Pericardium fibroblast (primary cell): ENCODE measurements at places on chromosomes 12 and 14. TPM values are rescaled to one million over a fixed set of nuclear protein-coding genes. Genes with fewer than 3 reads are reported as not detected.

Gene OVCH1
- 0.12 and 0.17 TPM in 2 replicates for total RNA-seq

Gene GLT1D1
- total RNA-seq: not detected in 2 replicates

Gene GLT8D2
- 34.1 and 46.0 TPM in 2 replicates for total RNA-seq

Gene CFAP54
- 0.12 and 0.77 TPM in 2 replicates for total RNA-seq

Gene RAD9B
- under 0.01 TPM in 1 of 2 replicates, not detected in the other for total RNA-seq

Gene CCDC175
- total RNA-seq: not detected in 2 replicates

Gene GPD1
- 1.3 and 2.5 TPM in 2 replicates for total RNA-seq

Gene SIX4
- total RNA-seq: 2.1 and 9.1 TPM in 2 replicates

Gene NID2
- 441 and 675 TPM in 2 replicates for total RNA-seq

Gene LRP1-AS
- not detected in 2 replicates for total RNA-seq

Gene MANSC4
- not detected in 2 replicates for total RNA-seq

Gene LYZ
- total RNA-seq: not detected in 2 replicates

Gene SSPN
- total RNA-seq: 10.5 and 15.3 TPM in 2 replicates

Gene NUDT14
- total RNA-seq: 8.2 and 27.5 TPM in 2 replicates

Gene KLRK1
- total RNA-seq: not detected in 2 replicates

Gene SIX6
- not detected in 2 replicates for total RNA-seq

Gene ADAM21
- total RNA-seq: under 0.01 and 0.23 TPM in 2 replicates

Gene CLEC1B
- not detected in 2 replicates for total RNA-seq

Gene FLRT2
- 31.5 and 80.2 TPM in 2 replicates for total RNA-seq

Gene ANO2
- 0.26 TPM in 1 of 2 replicates, not detected in the other for total RNA-seq

Gene LBHD2
- total RNA-seq: 0.26 TPM in 1 of 2 replicates, not detected in the other

Gene MGAT2
- total RNA-seq: 43.2 and 82.3 TPM in 2 replicates

Gene GNG2
- 9.1 and 10.2 TPM in 2 replicates for total RNA-seq

Gene MMP19
- 20.8 and 25.9 TPM in 2 replicates for total RNA-seq

Gene GRIP1
- total RNA-seq: not detected in 2 replicates

Gene DAO
- 5.4 TPM in 1 of 2 replicates, not detected in the other for total RNA-seq

Gene CRACR2A
- 2.3 and 3.2 TPM in 2 replicates for total RNA-seq

Gene KDM5A
- total RNA-seq: 34.1 and 37.8 TPM in 2 replicates

Gene TMTC2
- total RNA-seq: 2.1 and 3.3 TPM in 2 replicates

Gene GRIN2B
- total RNA-seq: not detected in 2 replicates

Gene KRT3
- total RNA-seq: not detected in 2 replicates

Gene NPFF
- total RNA-seq: not detected in 2 replicates

Gene ACSM4
- total RNA-seq: not detected in 2 replicates

Gene P2RX2
- not detected in 2 replicates for total RNA-seq

Gene ABCD2
- total RNA-seq: under 0.01 and 0.17 TPM in 2 replicates

Gene KRT77
- total RNA-seq: not detected in 2 replicates

Gene PUS7L
- total RNA-seq: 6.9 and 11.1 TPM in 2 replicates

Gene GMPR2
- total RNA-seq: 30.3 and 55.7 TPM in 2 replicates

Gene OLR1
- 3.2 and 5.1 TPM in 2 replicates for total RNA-seq

Gene TROAP
- total RNA-seq: 0.70 and 1.6 TPM in 2 replicates

Gene FAM181A
- total RNA-seq: not detected in 2 replicates

Gene PLEKHG3
- 20.8 and 23.4 TPM in 2 replicates for total RNA-seq

Gene STXBP6
- total RNA-seq: 11.2 and 15.5 TPM in 2 replicates

Gene RNASE3
- not detected in 2 replicates for total RNA-seq

Gene LUM
- 252 and 293 TPM in 2 replicates for total RNA-seq

Gene WNT5B
- total RNA-seq: 14.0 and 20.4 TPM in 2 replicates

Gene SFSWAP
- 13.0 and 19.2 TPM in 2 replicates for total RNA-seq

Gene ZNF268
- total RNA-seq: 7.7 and 23.0 TPM in 2 replicates

Gene EMC9
- total RNA-seq: 10.2 and 11.3 TPM in 2 replicates

Gene PXN
- total RNA-seq: 85.3 and 113 TPM in 2 replicates

Gene CAPZA3
- total RNA-seq: not detected in 2 replicates

Gene TAS2R42
- not detected in 2 replicates for total RNA-seq

Gene HHIPL1
- total RNA-seq: 2.7 and 5.9 TPM in 2 replicates

Gene GPR84
- total RNA-seq: not detected in 2 replicates

Gene TMEM63C
- total RNA-seq: 3.4 TPM in 1 of 2 replicates, not detected in the other

Gene SYT1
- 0.34 and 1.9 TPM in 2 replicates for total RNA-seq

Gene PLEKHG7
- not detected in 2 replicates for total RNA-seq

Gene DDN
- total RNA-seq: 0.23 TPM in 1 of 2 replicates, not detected in the other
